Activated naive CD8-positive, alpha-beta T cell treated with anti-CD3 and anti-CD28 coated beads for 36 hours (primary cell): ENCODE measurements at places on chromosomes 7 and 10. TPM values are rescaled to one million over a fixed set of nuclear protein-coding genes. Genes with fewer than 3 reads are reported as not detected.

- DNase-seq: no peak
These were observed 782.4 kb downstream of the REEP3 start for GRCh38 chr10:64303566-64303965.

- DNase-seq: no peak
These were observed 3.9 kb downstream of the MICALL2 start for GRCh38 chr7:1455241-1455939.

The CADPS2 gene
- total RNA-seq: not detected

GRCh38 chr7:139745678-139746143, 32.1 kb downstream of the HIPK2 start:
- no peak for DNase-seq

The ACTR3C gene
- total RNA-seq: 3.4 TPM

DNA sequence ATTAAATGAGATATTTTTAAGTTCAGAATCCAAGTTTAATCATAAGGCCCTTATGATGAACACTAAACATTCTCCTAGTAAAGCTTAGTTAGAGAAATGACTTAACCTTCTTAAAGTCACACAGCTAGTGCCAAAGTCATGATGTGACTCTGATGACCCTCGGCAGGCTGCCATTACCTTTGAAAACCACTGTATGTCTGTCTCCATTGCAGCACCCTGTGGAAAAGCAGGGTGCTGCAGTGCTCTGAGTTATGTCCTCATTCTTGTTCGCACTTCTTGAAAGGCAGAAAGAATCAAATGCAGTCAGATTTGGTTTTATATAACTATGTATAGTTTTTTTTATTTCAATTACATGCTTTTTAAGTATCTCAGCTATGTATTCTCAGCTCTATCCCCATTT, 105.0 kb downstream of the PHTF2 start:
- no peak for DNase-seq

- DNase-seq: no peak
These were observed 28.0 kb downstream of the TMEM270 start for GRCh38 chr7:73888959-73889358.

DNA sequence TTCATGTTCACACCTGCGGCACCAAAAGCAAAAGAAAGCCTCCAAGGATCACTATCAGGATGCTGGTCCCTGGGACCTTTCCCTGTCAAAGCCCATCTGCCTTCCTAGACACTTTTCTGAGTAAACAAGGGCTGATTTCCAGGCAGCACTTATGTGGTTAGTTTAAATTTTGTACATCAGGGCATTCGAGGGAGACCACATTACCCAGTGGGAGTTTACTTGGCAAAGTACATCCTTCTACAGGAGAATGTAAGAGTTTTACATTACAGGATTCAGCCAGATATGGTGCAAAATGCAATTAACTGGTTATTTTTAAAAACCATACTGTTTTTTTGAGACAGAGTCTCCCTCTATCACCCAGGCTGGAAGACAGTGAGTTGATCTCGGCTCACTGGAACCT, 132.1 kb downstream of the CSTF2T start:
- no peak for DNase-seq

The DLD gene
- 121 TPM for total RNA-seq

GRCh38 chr7:127791446-127792189, 139.6 kb downstream of the SND1 start:
- no peak for DNase-seq

GRCh38 chr10:132900211-132900756, 42.1 kb downstream of the CFAP46 start:
- DNase-seq: no peak

DNA sequence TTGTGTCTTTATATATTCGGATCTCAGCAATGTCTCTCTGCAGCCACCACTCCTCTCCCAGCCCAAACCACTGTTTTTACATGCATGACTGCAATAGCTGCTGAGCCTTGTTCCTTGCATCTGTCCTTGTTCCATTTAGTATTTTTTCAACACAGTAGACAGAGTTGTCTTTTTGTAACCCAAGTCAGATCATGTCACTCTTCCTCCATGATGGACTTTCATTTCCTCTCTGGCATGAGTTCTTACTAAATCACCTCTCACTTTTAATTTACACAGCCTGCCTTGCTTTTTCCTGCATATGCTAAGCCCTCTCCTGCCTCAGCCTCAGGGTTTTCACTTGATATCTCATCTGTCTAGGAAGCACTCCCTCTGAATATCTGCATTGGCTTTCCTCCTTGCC, 353.2 kb downstream of the HGF start:
- DNase-seq: no peak

DNA sequence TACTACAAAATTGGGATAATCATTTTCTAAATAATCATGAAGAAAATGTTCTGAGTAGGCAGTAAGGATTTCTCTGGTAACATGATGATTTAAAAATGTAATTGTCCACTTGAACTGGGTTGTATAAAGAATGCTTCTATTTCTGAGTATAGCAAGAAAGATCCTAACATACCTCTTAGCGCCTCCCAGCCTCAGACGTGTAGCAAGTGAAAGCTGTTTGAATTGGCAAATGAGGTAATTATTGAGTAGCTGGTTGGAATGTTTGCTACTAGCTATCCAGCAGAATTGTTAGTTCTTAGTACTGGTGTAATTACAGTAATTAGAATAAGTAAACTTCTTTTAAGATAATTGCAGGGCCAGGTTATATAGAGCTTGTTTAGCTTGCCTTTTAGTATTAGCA, 47.9 kb downstream of the SEPTIN7 start:
- DNase-seq: no peak

- peak; percentile 85 for DNase-seq
These were observed 64.4 kb upstream of the PDGFA start for GRCh38 chr7:584122-584465.

DNA sequence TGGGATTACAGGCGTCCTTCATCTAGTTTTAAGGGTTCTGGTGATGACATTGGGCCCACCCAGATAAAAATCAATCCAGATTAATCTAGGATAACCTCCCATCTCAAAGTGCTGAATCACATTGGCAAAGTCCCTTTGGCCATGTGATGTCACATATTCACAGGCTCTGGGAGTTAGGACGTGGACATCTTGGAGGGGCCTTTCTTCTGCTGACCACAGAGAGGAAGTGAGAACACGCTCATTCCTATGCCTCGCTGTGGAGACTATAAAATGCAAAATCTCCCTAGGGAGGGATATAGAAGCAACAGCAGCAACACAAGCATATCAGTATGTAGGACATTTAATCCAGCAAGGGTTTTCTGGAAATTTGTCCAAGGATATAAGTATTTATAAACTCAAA, 266.0 kb upstream of the PITRM1 start:
- DNase-seq: no peak

DNA sequence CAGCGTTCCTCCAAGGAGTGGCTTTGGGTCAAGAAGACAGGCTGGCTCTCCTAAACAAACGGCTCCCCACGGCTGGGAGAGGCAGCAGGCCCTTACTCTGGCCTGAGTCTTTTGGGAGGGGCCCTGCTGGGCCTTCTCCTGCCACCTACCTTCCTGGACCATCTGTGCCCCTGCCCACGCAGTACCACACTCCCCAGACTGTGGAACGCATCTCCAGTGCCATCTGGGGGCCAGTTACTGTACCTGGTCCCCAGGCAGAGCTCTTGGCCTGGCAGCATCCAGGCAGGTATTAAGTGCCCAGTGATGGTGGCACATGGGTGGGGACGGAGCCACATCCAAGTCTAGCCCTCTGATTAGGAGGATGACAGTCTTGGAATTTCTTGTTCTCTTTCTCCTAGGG, 14.4 kb downstream of the ALKBH4 start:
- DNase-seq: peak; percentile 42

DNA sequence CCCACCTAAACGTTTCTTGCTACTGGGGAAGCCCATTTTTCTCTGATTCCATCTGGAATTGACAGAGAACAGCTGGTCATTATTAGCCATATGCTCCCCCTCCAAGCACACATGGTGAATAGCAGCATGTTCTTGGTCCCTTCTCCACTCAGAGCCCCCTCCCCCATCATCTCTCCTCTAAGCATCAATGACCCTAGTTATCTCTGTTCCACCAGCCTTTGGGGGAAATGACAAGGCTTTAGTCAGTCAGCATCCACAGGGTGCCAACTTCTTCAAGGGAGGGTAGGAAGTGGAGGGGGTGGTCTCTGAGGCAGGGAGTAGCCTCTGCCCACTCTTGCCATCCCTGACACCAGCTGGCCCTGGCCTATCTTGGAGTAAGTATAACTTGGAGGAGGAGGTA, 163.1 kb downstream of the UBE2H start:
- no peak for DNase-seq

DNA sequence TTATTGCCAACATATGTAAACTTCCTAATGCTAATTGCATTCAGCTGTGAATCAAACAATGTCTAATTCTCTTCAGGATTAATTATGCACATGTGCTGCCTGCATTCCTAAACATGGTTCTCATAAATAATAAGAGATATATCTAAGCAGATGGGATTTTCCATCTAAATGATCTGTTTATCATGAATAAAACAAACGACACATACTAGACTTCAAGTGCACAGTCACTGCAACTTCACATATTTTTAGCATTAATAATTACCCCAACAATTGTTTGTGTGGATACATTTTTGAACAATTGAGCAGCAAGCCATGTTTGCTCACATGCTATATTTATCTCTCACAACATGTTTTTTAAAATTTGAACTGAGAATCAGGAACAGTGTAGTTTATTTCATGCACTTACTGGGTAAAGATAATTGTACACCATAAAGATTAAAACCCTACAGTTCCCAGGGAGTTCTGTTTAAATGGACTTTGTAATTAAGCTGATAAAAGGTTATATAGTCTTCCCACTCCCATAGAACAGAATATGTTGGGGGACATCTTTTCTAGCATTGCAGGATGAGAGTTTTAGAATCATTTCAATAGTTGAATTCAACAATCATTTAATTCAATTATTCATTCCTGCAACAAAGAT, 378.5 kb downstream of the MDFIC start:
- no peak for DNase-seq

GRCh38 chr10:71334221-71334791, 15.2 kb downstream of the SLC29A3 start:
- DNase-seq: no peak

DNA sequence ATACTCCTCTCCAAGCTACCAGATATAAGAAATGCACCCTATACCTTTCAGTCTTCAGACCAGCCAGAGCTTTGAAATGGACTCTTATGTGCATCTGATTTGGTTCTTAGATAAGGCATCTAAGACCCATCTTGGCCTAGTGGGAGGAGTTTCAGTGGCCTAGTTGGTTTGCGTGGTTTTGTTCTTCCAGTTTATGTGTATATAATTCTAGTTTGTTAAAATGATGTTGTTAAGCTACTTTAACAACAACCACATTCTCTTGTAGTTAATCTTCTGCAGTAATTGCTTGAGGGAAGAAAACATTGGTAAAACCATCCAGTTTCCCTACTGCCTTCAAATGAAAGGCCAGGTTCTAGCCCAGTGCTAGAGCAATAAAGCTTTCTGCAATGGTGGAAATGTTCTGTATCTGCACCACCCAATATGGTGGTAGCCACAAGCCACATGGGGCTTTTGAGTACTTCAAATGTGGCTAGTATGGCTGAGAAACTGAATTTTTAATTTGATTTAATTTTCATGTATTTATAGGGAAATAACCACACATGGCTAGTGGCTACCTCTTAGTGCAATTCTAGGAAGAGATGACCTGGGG, 66.3 kb downstream of the KLHDC10 start:
- no peak for DNase-seq

GRCh38 chr10:79409726-79410085, 35.7 kb downstream of the ZCCHC24 start:
- DNase-seq: no peak

DNA sequence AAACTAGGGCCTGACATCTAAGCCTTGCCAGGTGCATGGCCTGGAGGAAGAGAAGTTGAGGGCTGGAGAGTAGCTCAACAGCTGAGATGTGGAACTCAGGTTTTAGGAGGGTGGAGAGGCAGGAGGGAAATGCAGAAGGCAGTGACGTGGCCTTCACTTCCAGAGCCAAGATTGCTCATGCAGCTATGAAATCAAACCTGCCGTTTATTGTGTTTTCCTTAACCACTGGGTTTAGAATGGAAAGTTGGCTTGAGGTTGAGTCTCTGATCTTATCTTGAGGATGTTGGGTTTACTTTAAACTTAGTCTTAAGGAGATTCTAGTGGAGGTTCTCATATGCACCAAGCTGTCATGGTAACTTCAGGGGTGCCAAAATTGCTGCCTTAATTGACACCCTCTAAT, 178.6 kb downstream of the SORCS3 start:
- DNase-seq: no peak

GRCh38 chr10:43166880-43167497, 28.7 kb downstream of the CSGALNACT2 start:
- DNase-seq: no peak

DNA sequence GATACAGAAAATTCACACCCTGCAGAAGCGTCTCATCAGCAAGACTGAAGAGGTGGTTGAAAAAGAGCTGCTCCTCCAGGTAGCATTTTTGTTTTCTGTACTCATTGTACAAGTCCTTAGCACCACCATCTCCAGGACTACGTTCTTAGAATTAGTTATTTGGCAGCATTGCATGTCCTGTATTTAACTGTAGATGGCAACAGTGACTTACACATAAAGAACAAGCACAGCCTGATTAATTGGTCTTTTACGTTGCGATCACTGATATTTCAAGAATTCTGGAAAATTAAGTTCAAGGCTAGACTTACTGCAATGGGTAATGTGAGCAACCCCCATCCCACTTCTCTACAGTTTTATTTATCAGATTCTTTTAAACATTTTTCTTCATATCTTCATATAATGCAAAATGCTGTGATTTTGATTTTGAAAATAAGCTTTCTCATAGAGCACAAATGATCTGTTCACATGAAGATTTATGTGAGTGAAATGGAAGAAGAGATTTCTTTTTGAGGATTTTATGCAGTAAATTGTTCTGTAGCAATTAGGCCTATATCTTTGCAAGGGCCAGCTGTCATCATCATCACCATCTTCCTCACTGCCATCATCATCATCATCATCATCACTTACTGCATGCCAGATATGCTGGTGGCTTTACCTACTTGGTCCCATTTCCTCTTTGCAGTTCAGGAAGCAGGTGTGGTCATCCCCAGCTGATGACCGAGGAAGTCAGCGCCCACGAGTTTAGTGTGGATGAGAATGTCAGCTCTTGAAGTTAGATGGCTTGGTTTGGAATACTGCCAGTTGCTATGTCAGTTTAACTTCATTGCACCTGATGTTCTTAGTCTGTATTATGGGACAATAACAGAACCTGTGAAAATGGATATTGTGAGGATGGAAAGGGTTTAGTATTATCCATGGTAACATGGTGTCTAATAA, 53.4 kb downstream of the CFAP58 start:
- DNase-seq: no peak
